NCI-H2081 (cell line): ENCODE measurements at places on chromosomes 13 and 19.

- DNase-seq, result no peak
Measured at GRCh38 chr13:91100944-91101343, 246.5 kb upstream of the MIR17HG start.

GRCh38 chr13:113172419-113172926, 14.0 kb downstream of the PROZ start:
- DNase-seq, result no peak

GRCh38 chr13:44237276-44237767, 136.3 kb upstream of the SERP2 start:
- DNase-seq, result no peak

DNA sequence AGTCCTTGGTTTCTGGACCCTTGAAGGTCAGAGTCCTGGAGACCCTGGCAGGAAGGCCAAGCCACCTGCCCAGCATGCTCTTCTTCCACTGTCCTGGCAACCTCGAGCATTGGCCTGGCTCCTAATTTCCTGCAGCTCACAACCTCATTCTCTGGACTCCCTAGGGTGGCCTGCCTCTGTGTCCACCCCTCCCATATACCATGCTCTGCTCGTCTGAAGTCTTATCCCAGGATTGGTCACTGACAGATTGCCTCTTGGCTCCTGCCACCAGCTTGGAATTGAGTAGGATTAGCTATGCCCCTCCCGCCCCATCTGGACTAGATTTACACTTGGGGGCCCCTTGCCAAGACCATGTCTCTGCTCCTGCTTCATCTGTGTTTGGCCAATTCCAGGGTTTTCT, 17.1 kb upstream of the WASF3 start:
- no peak for DNase-seq

DNA sequence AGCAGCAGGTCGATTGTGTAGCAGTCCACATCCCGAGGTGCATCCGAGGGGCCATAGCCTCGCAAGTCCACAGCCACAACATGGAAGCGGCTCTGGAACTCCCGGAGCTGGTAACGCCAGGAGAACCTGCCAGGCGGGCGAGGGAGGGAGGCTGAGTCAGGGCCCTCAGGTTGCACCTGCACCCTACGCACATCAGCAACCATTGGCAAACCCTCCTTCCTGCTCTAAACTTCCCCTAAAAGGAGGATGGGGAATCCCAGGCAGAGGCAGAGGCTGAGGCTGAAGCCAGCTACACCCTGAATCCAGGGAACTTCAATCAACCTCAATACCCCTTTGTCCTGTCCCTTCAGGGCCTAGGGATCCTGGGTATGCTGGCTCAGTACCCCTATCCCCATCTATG, 977 bp downstream of the EPHX3 start:
- DNase-seq, result no peak

DNA sequence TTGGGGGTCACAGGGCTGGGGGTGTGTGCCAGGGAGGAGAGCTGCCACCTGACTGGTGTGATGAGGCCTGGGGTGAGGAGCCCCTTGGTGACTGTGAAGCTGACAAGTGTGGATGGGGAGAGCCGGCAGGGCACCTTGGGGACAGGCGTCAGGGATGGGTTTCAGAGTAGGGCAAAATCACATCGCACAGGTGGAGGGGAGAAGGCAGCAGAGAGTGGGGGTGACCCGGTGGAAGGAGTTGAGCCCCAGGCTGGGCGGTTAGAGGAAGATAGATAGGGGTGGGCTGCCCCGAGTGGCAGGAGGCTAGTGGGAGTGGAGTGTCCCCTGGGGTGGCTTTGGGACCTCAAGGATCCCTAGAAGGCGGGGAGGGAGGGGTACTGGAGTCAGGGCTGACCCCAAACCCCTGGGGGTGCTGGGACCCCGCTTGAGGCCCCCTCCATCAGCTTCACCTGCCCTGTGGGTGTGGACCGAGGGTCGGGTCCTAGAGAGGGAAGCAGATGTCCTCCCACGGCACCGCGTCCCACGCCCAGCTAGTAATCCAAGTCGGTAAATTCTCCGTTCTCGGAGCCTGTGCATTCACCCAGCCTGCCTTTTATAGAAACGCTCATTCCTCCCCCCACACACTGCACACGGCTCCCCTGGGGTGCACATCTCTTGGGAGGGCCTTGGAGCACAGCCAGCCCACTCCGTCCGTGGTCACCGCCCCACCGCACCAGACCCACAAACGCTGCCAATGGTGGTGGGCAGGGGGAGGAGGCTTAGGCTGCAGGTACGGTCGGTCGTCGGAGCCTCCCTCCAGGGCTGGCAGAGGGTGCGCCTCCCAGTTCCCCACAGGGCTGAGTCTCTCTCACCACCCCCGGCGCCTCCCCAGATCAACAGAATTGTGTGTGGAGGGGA, 2.4 kb downstream of the CTXN1 start:
- no peak for DNase-seq

DNA sequence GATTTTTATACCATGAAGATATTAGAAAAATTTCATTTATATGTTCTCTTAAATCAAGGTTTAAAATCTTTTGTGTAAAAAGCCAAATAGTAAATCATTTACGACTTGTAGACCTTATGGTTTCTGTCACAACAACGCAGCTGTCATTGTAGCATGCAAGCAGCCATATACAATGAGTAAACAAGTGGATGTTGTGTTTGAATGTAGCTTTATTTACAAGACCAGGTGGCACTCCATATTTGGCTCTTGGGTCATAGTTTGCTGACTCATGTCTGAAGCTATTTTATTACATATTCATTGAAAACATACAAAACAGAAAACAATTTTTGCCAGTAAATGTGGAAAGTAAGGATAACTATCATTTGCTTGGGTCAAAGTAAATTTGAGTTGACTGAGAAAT, 930.8 kb downstream of the SLITRK5 start:
- DNase-seq, result no peak

GRCh38 chr13:38429916-38430315, 80.3 kb downstream of the UFM1 start:
- DNase-seq, result no peak

- DNase-seq, result no peak
Measured at GRCh38 chr19:17968362-17968761, 1.5 kb downstream of the KCNN1 start.

- DNase-seq, result no peak
Measured at GRCh38 chr19:28864024-28864503, 348.9 kb downstream of the UQCRFS1 start.

GRCh38 chr19:10279737-10280442, 6.9 kb upstream of the ICAM4 start:
- no peak for DNase-seq

GRCh38 chr19:50745221-50745620, 22.1 kb downstream of the CLEC11A start:
- no peak for DNase-seq

DNA sequence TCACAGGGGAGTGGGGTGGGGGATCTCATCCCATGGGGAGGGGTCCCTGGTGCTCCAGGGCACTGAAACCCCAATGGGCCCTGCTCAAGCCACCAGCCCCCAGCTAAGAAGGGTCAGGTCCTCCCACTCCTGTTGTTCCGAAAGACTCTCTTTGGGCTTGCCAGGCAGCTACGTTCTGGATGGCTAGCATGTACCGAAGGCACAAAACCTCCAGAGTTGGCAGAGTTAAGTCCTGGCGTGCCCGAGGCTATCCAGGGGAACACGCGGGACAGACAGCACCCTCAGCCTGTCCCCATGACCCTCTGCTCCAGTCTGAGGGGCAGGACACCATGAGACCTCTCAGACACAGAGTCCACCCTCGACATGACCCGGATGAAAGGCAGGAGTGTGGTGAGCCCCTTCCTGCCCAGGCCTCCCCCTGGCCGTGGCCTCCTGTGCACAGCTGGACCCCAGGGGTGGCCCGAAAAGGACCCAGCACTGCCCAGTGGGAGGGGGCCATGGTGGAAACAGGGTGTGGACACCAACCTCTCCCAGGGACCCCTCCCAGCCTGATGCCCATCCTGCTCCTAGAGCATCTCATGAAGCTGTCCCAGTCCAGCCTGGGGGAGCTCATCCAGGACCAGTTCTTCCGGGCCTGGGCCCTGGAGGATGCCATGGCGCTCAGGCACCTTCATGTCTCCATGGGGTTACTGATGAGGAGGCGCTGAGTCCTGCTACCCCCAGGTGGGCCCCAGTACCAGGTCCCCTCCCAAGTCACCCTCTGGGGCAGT, 53.0 kb upstream of the TPM4 start:
- no peak for DNase-seq

DNA sequence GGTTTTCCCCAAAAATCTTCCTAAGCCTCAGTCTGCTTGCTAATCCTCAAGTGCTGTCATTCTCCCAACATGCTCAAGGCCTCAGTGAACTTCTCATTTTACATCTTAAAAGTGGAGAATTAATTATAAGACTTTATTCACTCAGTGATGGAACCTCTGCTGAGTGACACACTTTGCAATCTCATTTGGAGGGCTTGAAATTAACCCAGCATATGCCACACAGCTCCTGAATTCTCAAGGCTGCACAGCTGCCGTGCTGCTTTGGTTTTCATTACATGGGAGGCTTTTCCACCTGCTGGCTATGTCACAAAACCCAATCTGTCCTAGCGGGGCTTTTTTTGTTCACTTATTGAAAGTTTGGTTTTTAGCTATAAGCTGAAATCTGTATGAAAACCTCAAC, 28.3 kb upstream of the SERPINE3 start:
- DNase-seq, result no peak

GRCh38 chr19:56087647-56088496, 33.2 kb downstream of the ZNF787 start:
- no peak for DNase-seq

- peak; percentile 3 for DNase-seq
Measured at GRCh38 chr19:20237773-20238623, 71.0 kb downstream of the ZNF486 start.

GRCh38 chr13:22717036-22717435, 463.7 kb upstream of the SGCG start:
- DNase-seq, result no peak

- no peak for DNase-seq
Measured at GRCh38 chr19:56751078-56751489, 79.5 kb upstream of the ZNF835 start.

- DNase-seq, result peak; percentile 12
Measured at GRCh38 chr19:6088602-6089049, 21.7 kb downstream of the RFX2 start.

DNA sequence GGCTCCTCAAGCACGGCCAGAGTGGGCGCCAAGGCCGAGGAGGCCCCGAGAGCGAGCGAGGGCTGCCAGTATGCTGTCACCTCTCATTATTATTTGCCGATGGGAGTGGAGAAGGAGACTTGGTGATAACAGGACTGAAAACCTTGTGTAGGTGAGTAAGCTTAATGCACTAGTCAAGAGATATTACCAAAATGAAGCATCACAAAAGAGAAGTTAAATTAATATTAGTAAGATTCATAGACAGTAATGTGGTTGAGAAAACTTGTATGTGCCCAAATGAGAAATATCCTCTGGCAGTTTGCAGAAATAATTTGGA, 204.5 kb upstream of the SLITRK1 start:
- DNase-seq, result no peak

DNA sequence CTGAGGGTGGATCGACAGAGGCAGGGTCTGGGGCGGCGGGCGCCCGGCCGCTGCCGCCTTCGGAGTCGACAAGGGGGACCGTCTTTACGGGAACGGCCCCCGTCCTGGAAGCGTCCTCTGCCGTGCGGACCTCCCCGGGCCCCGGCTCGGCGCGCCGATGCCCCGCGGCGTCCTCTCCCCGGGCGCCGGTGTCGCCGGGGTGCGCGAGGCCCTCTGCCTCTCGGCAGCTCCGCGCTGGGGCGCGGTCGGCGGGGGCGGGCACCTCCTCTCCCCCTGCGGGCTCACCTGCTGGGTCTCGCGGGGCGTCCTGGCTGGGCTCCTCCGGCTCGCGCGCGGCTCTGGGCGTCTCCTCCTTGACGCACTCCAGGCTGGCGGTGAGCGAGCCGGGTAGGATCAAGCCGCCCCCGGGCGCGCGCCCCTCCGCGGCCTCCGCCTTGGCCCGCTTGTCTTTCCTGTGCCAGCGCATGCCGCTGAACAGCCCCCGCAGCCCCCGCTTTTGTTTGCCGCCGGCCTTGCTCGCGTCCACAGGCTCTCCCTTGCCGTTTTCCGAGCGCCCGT, 1.5 kb downstream of the AMER2 start:
- peak; percentile 62 for DNase-seq

DNA sequence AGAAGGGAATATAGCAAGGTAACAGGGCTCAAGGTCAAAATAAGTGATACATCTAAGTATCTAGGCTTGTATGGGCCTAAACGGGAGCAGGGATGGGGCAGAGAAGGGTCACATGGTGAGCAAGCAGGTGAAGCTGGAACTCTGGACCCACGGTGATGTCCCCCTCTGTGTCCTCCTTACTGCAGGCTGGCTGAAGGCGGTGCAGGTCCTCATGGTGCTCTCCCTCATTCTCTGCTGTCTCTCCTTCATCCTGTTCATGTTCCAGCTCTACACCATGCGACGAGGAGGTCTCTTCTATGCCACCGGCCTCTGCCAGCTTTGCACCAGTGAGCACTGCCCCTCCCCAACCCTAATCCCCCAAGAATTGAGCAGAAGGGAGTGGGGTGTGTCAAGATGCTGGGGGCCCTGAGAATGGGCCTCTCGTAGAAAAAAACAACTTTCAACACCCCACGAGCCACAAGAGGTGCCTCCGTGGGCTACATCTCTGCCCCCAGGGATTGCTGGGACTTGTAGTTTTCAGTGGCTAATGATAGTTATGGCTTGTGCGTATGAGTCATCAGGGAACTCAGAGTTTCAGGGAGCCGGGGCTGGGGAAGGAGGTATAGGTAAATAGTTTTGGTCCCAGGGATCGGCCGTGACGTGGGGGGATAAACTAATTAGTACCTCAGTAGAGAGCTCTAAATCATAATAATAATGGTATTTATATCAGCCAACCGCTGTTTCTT, 4.0 kb downstream of the EMP3 start:
- no peak for DNase-seq

DNA sequence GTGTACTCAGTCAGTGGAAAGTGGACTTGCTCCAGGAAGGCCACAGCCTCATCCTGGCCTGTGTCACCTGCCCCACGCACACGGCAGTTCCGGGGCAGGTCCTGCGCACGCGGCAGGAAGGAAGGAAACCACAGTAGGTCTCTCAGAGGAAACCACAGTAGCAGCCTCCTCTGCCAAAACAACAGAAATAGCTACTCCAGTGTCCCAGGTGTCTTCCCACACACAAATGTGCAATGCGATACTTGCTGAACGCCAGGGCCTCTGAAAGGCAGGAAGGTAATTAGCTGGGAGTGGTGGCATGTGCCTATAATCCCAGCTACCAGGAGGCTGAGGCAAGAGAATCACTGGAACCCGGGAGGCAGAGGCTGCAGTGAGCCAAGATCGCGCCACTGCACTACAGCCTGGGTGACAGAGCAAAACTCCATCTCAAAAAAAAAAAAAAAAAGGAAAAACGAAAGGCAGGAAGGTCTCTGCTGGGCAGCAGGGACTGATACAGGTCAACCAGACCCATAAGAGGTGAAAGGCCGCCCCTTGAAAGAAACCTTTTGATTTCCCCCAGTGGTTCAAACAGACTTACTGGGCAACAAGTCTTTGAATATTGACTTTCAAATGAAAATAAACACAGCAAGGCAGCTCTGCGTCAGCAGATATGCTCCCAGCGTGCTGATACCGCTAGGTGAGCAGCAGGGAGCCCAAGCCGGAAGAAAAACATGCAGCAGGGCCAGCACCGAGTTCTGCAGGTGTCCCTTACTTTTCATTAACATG, 49.5 kb downstream of the CRYL1 start:
- DNase-seq, result no peak
